ENCODE measurements at places on chromosomes 16 and 17.

DNA sequence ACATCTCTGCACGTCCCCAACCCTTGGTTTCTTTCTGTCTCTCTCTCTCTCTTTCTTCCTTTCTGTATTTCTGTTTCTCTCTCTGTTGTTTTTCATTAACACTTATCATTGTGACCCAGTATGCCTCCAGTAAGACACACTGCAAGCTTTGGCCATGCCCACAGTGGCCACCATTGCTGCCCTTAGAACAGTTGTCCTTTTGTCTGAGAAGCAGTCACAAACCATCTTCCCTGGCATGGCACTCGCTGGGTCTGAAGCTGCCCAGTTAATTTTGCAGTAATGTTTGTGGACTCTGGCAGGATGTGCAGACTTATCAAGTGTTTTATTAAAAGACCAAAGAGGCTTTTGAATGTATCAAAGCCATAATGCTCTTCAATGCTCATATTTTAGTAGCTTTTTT, 146.9 kb downstream of the MSI2 start:
- DNase-seq, result no peak

GRCh38 chr16:400061-400591, 1.6 kb upstream of the DECR2 start:
- DNase-seq, result no peak

DNA sequence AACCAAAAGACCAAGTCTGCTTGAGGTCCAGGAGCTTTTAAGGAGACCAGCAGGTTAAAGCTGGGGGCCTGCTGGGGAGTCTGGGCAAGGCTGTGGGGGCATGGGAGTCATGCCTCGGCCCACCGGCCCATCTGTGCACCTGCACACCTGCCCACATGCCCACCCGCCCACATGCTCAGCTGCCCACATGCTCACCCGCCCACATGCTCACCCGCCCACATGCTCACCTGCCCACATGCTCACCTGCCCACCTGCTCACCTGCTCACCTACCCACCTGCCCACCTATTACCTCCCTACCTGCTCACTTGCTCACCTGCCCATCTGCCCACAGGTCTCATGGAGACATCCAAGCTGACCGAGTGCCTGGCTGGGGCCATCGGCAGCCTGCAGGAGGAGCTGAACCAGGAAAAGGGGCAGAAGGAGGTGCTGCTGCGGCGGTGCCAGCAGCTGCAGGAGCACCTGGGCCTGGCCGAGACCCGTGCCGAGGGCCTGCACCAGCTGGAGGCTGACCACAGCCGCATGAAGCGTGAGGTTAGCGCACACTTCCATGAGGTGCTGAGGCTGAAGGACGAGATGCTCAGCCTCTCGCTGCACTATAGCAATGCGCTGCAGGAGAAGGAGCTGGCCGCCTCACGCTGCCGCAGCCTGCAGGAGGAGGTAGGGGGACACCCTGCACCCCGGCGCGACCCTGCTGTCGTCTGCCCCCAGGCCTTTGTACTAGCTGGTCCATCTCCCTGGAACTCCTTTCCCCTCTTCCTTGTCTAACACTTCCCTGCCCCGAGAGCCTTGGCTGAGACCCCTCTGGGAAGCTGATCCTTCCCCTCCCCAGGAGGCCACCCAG, 14.0 kb downstream of the CARD14 start:
- no peak for DNase-seq

DNA sequence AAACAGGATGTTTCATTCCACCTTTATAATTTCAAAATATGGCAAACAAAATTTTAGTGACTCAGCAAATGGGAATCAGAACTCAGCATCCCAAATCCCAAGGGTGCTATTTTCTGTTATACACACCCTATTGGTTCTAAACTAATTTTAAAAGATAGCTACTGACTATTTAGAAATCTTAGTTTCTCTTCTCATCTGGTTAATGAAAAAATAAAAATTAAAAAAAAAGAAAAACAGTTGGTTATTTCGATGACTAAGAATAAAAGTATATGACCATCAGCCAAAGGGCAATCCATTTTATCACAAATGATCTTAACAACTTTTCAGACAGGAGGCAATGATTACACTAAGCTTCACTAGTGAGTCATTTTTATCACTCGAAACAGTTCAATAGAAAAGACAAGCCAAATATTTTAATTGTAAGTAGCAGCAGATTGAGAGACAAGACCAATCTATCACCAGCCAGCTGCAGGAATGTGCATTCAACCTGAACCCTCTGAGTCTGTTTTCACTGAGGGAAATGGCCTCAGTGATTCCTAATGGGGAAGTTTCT, 15.2 kb downstream of the PHLPP2 start:
- no peak for DNase-seq

GRCh38 chr17:17106756-17107155, 64.5 kb downstream of the MPRIP start:
- no peak for DNase-seq

DNA sequence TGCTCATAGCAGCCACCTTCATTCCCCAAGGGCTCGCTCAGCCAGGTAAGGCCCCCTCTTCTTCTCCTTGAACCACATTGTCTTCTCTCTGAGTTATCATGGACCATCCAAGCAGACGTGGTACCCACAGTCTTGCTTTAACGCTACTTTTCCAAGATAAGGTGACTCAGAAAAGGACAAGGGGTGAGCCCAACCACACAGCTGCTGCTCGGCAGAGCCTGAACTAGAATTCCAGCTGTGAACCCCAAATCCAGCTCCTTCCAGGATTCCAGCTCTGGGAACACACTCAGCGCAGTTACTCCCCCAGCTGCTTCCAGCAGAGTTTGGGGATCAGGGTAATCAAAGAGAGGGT, 272 bp downstream of the CCL2 start:
- no peak for DNase-seq

DNA sequence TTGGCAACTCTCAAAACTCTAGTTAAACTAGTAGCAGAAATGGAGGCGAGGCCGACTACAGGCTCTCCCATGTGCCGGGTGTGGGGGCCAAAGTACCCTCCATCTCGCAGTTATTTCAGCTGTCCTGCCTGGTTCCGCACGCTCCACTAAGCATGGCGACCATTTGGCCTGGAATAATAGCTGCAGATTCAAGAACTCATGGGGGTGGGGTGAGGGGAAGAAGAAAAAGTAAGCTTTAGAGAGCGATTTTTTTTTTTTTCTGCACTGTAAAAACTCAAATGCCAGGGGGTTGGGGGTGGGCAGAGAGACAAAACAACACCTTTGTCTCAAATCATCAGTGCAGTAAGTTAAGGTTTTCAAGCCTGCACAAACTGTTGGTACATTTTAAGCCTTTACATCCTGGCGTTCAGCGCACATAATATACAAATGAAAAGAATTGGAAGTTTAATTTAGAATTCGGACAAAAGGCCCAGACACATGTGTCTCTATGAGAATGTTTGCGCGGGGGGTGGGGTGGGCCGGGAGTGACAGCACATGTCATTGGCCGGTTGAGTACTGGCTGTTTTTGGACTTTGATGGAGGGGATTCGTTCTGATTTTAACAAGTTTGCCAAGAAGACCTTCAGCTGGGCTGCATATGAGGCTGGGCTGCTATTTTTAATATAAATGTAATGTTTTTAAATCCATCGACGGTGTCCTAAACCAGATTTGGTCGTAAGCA, 694.7 kb upstream of the SALL1 start:
- DNase-seq, result no peak

DNA sequence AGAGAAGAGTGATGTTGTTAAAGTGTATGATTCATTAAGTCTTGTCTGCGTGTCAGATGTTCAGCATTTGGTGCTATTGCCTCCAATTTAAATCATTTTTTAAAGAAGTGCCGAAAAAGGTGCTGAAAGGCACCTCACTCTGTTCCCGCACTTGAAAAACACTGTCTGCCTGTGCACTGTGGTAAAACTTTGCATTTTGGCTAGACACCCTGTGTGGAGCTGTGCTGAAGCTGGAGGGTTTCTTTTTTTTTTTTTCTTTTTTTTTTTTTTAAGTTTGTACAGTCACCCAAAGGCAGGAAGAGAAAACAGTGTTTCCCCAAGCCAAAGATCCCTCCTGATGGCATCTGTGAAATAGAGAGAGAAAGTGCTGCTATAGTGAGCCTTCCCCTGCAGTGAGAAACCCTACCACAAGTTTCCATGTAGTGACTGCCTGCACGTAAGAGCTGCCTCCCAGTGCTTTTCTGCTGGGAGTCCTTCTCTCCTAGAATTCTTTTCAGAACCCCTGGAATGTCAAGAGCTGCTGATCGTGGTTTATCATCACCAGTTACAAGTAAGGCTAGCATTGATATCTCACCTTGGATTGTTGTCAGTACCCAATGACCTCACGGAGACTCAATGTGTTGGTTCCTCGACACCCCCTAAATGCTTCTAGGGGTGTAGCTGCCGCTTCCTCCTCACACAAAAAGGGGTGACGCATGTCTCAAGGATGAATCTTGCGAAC, 116.0 kb upstream of the SOX9 start:
- DNase-seq, result no peak

- no peak for DNase-seq
Observed at GRCh38 chr16:85471469-85472431, 141.4 kb upstream of the GSE1 start.

GRCh38 chr17:67051155-67051538, 6.8 kb downstream of the CACNG1 start:
- DNase-seq, result no peak

DNA sequence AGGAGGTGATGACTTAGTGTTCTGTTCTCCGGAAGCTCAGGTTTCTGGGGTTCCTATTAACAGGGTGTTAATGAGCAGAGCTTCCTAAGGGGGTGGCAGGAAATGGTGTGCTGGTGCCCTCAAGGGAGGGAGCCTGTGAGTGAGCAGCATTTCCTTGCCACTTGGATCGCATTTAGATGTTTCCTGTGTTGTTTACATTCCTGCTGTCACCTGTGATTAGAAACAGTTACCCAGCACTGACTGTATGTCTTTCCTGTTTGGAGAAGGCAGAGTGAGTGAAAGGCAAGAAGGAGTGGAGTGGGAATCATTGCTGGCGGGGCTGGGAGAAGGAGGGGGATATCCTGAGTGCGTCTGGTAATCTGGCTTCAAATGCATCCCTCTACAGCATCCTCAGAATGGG, 214.6 kb downstream of the CCDC182 start:
- DNase-seq, result no peak

DNA sequence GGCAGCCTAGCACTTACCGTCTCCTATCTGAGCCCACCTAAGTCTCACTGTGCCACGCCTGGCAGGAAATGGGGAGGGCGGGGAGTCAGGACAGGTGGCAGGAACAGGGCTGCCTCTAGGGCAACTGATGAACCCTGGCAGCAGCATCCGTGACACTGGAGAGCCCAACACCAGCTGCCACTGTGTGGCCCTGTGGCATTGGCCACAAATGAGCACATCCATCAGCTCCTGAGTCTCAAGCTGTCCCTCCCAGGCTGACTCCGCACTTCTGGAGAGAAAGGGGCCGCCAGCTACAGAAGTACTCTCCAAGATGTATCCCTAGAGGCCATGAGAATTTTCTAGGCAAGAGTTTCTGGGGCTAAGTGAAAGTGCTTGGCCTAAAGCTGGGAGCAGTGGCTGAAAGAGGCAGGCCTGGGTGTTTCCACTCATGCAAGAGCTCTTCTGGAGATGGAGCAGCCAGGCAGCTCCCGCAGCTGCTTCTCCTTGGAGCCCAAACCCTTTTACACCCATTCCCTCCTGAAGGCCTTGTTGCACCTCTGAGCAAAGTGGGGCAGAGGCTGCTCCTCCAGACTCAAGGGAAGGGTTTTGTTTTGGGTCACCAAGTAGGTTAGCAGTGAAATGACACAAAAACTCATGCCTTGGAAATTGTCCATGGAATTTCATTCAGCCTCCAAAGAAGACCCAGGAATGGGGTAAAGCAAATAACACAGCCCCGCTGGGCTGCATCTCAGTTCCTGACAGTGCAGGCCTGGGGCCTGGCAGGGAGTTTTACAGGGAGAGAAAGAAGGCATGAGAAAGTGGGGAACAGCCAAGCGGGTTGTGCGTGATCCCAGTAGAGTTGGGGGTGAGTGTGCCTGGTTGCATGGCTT, 25.8 kb downstream of the PEMT start:
- DNase-seq, result no peak

GRCh38 chr16:67942200-67942509, 1.8 kb downstream of the LCAT start:
- no peak for DNase-seq

- DNase-seq, result no peak
Observed at GRCh38 chr17:10033449-10033848, 128.4 kb upstream of the RCVRN start.

GRCh38 chr17:81722184-81723120, 10.4 kb downstream of the SLC25A10 start:
- DNase-seq, result no peak

- DNase-seq, result no peak
Observed at GRCh38 chr17:57541049-57541448, 204.1 kb downstream of the CCDC182 start.

DNA sequence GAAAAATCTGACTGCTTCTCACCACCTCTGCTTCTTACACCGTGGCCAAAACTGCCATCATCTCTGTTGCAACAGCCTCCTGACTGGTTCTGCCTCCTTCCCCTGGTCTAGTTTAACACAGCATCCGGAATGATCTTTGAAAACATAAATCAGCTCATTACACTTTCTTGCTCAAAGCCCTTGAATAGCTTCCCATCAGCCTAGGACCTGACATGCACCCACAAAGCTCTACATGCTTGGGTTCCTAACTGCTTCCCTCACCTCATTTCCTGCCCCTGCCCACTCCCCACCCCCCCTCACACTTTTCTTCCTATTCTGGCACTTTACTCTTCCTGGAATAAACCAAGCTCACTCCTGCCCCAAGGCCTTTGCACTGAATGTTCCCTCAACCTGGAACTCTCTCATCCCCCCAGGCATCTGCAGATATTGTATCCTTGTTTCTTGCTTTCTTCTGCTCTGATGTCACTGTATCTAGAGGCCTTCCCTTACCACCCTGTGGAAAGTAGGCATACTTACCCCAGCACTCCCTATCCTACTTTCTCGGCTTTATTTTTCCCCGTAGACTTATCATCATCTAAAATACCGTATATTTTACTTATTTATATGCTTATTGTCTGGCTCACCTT, 112.4 kb downstream of the FTO start:
- DNase-seq, result no peak

- DNase-seq, result no peak
Observed at GRCh38 chr17:10102817-10103216, 95.6 kb downstream of the GAS7 start.

DNA sequence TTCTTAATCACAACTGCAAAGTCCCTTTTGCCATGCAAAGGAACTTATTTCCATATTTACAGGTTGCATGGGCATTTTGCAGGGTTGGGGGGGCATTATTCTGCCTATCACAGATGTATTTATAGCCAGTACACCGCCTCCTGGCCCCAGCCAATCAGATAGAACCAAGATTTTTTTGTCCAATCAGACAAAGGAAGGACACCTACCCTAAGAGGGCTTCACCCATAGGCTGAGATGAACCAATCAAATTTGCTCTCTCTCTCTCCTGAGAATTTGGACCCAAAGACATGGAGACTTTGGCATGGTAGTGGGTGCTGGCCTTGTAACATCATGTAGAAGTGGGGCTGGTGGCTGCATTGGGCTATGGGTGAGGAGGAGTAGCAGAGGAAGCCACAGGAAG, 3.9 kb upstream of the KCNG4 start:
- DNase-seq, result no peak

- no peak for DNase-seq
Observed at GRCh38 chr16:65120831-65121721, 787 bp downstream of the CDH11 start.

- DNase-seq, result no peak
Observed at GRCh38 chr17:55426851-55427586, 5.4 kb upstream of the MMD start.

- DNase-seq, result no peak
Observed at GRCh38 chr17:80719449-80719848, 174.8 kb downstream of the RPTOR start.

Data from stimulated activated CD8-positive, alpha-beta memory T cell treated with anti-CD3 and anti-CD28 coated beads, Interleukin-4, amount 100 ng/mL, for 1 hour (primary cell).